ENCODE measurements at places on chromosomes 2 and 18.

DNA sequence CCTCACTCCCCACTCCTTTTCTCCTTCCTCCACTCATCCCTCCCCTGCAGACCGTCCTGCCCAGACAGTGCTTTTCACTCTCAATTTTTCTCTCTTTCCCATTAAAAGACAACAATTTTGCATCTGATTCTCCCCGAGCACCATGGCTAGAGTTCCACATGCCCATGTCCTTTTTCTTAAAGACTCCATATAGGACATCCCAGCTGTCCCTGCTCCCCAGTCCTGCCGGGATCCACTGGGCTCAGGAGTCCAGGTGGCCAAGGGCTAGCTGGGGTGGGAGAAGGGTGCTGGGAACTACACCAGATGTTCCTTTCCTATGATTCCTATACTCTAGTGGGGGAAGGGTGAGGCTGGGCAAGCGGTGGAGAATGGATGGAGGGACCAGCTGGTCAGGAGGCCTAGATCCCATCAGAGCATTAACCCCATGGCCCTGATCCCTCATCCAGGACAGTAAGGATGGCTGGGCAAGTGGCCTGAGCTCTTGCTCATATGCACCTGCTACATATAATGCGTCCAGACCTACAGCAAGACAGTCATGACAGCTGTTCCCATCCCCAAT is 52.8 kb upstream of the RMDN2 start:
- no peak for DNase-seq

DNA sequence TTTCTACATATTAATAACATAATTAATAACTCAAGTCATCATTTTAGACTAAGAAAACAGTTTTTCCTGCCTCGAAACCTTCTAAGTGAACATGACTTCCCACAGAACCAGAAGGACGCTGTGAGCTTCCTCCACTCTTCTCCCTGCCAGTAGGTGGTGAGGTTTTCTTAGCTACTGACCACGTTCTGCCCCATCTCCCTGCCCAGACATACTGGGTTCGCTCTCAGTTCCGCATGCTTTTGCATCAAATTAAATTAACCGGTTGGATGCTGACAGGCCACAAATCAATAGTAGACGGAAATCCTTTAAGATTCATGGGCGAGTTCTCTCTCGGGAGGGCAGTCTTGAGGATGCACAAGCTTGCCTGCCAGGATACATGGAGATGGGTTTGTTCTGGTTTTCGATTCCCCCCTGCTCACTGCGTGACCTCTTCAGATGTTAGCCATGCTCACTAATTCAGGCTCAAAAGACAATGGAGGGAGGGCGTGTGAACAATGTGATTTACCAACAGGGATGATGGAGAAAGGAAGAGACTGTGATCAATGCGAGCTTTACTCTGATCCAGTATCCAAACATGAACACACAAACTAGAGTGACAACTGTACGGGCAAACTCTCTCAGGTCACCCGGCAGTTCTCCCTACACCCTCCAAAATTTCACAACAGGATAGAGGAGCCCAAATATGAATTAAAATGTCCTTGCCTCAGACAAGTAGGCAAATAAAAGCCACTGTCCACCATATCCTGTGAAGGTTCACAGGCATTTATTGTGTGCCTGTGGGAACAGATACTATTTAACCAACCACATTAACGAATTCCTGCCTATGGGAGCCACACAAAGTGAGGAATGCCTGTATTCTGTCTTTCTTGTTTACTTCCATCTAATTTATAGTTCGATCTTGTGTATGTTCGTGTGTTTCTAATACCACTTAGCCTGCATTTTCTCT is 375.7 kb downstream of the EIPR1 start:
- DNase-seq = no peak

- no peak for DNase-seq
Observed at GRCh38 chr18:25895518-25895917, 194.9 kb downstream of the SS18 start.

- no peak for DNase-seq
Observed at GRCh38 chr2:44075541-44075940, 79.8 kb upstream of the LRPPRC start.

DNA sequence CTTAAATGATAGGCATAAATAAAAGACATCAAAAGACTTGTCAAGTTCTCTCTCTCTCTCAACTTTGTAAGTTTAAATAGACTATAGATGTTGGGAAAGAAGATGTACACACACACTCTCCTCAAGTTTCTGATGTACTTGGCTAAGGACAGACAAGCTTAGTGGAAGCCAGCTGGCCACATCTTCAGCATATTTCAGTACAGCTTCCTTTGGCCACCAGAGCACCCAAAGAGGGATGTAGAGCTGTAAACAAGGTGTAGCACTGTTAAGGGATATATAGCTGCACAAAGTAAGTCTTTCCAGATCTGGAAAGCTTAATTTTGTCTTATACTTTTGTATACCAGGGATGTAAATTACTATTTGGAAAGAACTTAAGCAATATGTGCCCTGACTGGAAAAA is 64.3 kb upstream of the MSTN start:
- no peak for DNase-seq

DNA sequence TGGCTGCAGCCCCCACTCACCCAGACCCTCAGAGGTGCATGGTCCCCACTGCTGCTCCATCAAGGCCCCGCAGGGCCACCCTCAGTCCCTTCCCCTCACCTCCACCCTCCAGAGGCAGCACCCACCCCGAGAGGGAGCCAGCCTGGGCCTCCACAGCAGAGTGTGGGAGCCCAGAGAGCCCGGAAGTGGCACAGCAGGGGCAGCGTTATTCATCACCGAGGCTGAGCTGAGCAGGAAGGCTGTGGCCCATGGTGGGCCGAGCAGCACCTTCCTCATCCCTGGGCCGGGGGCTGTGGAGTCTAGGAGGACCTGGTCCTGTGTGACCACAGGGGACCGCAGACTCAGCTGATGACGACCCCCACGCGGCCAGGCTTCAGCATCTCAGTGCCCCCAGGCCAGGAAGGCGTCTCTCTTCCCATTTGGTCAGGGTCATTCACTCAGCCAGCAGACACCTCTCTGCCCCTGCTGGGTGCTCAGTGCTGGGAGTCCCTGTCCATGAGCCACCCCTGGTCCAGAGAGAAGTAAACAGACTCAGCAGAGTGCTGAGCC is 258.1 kb downstream of the ATAD2B start:
- no peak for DNase-seq

GRCh38 chr2:113162173-113162572 is 11.6 kb upstream of the PSD4 start:
- no peak for DNase-seq

DNA sequence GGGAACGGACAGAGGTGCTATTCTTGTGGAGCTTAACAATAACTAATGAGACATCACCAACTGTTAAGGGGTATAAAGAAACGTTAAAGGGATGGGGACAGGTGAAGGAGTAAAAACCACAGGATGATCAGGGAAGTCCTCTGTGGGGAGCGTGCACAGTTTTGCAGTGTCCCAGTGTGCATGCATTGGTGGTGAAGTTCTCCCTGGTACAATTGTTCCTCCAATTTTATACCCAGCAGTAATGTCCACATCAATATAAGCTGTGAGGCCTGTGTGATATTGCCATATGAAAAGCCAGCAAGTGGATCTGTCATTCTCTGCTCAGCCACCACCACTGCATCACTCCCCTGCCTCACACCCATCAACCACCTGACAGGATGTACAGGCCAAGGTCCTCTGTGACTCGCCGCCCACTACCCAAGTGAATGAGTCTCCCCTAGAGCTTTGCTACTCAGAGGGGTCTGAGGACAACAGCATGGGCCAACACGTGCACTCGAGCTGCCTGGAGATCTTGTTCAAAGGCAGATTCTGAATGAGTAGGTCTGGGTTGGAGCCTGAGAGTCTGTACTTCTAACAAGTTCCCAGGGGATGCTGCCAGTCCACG is 4.6 kb downstream of the MLPH start:
- DNase-seq = no peak

- no peak for DNase-seq
Observed at GRCh38 chr18:63603355-63603754, 16.2 kb downstream of the SERPINB13 start.

DNA sequence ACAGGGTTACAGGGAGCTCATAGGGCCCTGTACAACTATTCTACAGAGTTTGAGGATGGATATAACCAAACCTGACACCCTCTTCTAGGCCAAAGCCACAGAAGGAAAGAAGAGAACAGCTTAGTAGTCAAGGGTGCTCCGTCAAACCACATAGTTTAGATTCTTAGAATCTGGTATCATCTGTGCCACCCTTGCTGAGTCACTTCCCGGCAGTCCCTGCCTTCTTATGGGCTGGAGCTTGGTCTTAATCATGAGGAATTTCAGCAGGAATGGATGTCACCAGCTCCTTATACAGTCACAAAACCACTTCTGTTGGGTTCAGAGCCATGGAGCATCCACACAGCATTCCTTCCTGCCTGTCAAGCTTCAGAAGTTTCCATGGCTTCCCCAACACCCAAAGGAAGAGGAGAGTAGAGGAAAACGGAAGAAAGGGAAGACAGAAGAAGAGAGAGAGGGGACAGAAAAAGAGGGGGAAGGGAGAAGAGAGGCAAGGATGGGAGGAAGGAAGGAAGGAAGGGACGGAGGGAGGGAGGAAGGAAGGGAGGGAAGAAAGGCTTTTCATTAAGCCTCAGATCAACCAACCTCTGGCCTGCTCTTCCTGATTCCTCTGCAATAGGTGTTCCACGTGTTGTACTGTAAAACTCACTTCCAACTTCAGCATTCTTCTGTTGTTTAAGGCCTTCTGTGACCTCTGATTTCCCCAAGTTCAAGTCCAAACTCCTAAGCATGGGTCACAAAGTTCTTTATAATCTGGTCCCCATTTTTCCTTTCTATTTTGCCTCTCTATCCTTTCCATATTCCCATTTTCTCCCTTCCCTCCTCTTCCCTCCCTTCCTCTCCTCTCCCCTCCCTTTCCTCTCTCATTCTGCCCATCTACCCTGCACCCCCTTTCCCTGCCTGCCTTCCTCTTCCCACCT is 246.1 kb upstream of the TNP1 start:
- DNase-seq = no peak

DNA sequence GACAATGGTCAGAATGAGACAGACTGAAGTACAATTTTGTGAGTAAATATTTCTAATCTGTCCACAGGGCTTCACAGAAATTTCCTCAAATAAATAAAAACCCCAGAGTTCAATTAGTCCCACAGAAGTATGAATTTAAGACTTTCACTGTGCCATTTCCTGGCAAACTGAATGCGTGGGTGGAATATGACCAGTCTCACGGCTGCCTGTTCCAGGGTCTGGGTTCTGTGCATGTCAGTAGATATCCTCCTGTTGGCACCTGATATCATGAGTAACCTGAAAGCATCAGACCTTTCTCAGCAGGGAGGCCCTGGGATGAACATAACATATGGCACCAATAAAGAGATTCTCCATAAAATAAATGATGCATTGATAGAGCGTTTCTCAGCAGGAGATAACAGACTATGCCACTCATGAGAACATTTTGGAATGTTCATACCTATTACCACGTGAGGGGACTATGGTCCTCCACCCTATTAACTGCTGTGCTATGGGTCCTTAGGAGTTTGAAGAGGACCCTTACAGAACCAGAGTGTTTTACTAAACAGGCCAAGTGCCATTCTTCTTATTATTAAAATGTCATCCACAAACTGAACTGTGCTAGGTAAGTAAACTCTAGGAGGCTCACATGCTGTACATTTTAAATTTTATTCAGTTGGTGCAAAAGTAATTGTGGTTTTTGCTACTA is 10.6 kb upstream of the MALL start:
- no peak for DNase-seq

DNA sequence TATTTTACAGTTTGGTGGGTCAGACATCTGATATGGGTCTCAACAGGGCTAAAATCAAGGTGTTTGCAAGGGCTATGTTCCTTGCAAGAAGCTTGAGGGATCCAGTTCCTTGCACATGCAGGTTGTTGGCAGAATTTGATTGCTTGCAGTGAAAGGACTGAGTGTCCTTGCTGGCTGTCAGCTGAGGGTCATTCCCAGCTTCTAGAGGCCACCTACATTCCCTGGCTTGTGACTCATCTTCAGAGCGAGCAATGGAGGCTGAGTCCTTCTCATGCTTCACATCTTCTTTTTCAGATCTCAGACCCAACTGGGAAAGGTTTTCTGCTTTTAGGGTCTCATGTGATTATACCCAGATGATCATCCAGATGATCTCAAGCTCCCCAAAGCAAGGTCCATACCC is 12.4 kb downstream of the MEX3C start:
- DNase-seq = no peak

GRCh38 chr2:120545521-120546047 is 190.1 kb upstream of the GLI2 start:
- no peak for DNase-seq

GRCh38 chr2:33652830-33653229 is 53.7 kb upstream of the FAM98A start:
- no peak for DNase-seq
